ENCODE measurements at places on chromosomes 3 and 15.

- no peak for DNase-seq
These were observed 150.2 kb upstream of the MLF1 start for GRCh38 chr3:158420654-158421396.

DNA sequence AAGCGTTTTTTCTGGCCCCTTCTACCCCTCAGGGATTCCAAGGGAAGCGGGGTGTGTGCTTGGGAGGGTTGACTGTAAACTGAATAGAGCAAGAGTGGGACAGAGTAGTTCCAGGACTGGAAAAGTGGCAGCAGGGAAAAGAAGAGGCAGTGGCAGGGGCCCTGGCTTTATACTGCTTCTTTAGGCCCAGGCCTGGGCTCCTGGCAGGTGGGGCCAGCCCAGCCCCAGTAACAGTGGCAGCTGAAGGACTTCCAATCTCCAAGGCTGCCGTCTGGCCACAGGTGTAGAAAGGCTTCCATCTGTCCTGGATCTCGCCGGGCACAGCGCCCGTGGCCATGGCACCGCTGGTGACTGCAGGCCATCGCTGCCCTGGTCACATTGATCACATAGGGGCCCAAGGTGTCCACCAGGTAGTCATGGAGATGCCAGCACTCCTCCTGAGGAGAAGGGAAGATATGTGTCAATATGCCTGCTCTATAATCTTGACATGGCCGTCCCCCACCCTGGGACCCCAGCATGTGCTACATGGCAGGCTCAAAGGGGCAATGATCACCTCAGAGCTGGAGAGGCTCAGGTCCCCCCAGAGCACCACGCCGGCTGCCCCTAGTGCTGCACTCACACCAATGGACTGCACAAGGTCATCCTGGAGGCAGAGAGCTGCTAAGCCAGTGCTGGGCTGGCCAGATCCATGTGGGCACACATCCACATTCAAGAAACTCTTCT is 1.0 kb upstream of the IFRD2 start:
- no peak for DNase-seq

DNA sequence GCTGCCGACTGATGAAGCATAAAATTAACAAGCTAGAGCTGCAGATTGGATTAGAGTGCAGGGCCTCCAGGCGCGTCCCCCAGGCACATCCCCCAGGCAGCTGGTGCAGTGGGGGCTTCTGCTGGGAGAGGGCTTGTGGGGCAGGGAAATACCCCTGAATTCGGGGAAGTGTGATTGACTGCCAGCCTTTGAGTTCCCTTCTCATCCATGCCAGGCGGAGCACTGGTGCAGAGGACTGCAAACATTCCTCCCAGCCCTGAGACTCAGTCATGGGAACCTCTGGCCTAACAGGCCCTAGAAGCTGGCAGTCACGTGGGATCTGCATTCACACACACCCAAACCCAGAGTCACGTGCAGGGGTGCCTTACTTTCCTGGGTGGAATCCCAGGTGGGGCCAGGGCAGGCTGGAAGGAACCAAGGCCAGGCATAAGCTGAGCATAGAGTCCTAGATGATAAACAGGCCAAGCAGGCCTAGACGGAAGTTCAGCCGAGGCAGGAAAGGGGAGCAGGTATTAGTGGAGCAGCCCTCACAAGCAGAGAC is 46.2 kb upstream of the SEC22A start:
- no peak for DNase-seq

DNA sequence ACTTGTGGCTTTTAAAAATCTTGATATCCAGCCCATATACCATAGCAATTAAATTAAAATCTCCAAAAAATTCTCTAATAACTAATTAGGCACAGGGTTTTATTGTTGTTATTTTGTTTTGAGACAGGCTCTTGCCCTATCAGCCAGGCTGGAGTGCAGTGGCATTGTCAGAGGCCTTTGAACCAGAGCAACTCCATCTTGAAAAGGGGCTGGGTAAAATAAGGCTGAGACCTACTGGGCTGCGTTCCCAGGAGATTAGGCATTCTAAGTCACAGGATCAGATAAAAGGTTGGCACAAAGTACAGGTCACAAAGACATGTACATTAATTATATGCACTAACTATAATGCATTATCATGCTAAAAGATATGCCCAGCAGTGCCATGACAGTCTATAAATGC is 31.2 kb upstream of the ACP3 start:
- DNase-seq, result no peak

DNA sequence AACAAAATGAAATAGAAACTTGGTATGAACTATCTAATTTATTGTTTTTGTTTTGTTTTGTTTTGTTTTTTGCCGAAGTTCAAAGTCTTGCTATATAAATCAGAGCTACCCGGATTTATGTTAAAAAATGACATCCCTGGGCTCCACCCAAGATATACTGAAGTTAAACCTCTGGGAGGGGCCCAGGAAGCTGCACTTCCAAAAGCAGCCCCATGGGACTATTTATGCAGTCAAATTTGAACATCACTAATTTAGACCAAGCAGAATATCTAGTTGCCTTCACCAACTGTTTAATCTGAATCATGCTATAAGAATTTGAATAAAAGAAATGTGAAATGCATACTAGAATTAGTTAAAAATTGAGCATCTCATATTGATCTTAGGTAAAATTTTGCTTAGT is 32.2 kb downstream of the PEX5L start:
- no peak for DNase-seq

GRCh38 chr3:138686771-138687221 is 78.2 kb downstream of the FAIM start:
- DNase-seq, result no peak

Measured in activated T-helper 9 cell treated with anti-CD3 and anti-CD28 coated beads, Interleukin-2, amount 50 U/mL, for 16 hours (primary cell).